Activated naive CD4-positive, alpha-beta T cell (primary cell): ENCODE measurements at places on chromosomes 6 and 20.

GRCh38 chr6:17847203-17847760 is 140.2 kb downstream of the KIF13A start:
- DNase-seq, result no peak

DNA sequence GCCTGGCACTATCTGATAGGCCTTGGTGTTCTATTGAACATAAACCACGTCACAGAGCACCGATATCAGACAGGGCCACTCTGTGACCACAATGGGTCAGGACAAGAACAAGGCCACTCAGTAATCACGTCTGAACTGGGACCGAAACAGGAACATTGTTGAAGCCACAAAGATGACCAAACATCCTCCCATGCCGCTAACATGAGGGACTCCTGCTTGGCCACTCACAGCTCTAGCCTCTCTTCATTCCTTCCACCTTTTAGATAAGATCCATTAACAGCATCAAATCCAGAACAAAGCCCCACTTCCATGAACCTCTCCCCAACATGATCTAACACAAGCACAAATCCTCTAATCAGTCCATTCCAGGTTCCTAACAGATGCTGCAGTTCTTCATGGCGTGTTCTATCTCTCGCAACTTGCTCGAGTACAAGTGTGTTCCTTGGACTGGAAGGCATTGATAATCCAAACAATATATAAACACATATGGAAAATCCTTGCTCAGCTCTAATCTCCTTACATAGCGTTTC is 7.4 kb downstream of the SIRT5 start:
- DNase-seq, result no peak

GRCh38 chr6:28808383-28808782 is 115.4 kb downstream of the TRIM27 start:
- no peak for DNase-seq

DNA sequence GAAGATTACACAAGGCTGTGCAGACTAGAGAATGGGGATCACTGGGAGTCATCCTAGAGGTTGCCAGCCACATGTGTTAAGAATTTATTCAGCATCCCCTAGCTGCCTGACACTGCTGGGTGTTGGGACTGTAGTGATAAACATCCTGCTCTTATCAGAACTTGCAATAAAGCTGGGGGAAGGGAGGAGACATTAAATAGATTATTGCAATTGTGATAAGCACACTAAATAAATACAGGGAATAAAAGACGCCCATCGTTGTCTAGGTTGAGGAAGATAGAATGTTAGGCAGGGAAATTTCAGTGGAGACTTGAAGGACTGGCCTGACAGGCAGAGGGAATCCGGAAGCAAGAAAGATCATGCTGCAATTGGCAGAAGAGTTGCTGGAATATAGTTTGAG is 33.2 kb upstream of the TRAM2 start:
- DNase-seq, result no peak

- no peak for DNase-seq
Observed at GRCh38 chr20:53425941-53426340, 167.7 kb downstream of the ZNF217 start.

DNA sequence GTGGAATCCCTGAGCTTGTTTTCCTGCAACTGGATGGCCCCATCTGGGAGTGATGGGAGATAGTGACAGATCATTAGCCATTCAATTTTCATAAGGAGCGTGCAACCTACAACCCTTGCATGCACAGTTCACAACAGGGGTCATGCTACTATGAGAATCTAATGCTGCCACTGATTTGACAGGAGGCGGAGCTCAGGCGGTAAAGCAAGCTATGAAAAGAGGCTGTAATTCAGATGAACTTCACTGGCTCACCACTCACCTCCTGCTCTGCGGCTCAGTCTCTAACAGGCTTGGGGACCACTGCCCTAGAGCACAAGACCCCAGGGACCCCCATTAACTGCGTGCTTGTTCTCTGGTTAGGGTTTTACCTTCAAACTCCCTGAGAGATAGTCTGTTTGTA is 12.4 kb upstream of the TREML4 start:
- no peak for DNase-seq

DNA sequence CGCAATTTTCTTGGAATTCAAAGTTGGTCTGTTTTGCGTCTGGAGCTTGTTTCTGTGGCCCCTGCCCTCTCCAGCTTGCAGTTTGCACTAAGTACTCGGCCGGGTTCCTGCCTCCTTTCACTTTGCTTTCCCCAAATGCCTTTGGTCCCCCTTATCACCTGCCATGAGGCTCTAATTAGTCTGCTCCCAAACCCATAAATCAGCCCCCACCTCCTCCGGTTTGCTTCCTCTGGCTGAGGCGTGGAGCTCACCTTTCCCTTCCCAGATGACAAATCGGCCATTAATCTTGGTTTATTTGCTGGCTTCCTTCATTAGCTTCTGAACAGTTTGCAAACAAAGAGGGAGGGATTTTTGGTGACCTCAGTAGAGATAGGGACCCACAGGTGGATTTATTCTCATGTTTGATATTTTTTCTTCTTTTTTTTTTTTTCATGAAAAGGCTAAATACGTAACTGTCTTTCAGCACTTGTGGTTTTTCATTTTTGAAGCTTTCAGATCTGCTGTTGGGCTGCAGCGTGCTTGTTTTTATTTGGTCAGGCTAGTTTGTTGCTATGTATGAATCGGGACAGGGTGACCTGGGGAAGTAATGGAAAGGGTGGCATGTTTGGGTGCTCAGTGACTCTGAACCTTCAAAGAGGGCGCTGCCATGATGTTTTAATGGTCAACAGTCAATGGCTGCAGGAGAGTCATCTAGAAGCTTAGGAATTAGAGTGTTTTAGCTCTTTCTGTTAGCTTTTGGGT is 121.7 kb upstream of the JAG1 start:
- DNase-seq, result no peak

- DNase-seq, result no peak
Observed at GRCh38 chr6:153059757-153060156, 57.2 kb upstream of the MTRF1L start.

DNA sequence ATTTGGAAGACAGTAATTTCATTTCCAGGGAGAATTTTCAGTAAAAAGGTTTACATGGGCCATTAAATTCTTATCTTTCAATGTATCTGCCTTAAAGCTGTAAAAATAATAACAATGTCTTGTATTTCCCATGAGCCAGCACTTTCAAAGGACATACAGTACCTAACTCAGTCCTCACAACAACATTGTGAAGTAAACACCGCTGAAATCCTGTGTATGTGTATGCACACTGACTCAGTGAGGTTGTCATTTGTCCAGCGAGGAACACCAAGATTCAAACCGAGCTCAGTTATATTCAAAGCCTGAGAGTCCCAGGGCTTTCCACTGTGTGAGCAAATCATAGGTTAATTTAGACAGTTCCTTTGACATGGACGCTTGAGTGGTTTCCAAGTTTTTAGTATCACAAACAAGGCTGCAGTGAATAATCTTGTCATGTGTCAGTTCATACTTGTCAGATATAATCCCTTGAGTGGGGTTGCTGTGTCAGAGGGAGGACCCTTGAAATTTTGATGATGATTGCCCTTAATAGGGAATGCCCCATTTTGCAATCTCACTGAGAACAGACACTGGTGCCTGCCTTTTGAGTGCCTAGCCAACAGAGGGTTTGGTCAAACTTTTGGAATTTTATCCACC is 50.0 kb upstream of the SLC22A23 start:
- no peak for DNase-seq

- no peak for DNase-seq
Observed at GRCh38 chr6:125955973-125956372, 597 bp upstream of the HINT3 start.

- no peak for DNase-seq
Observed at GRCh38 chr20:17699931-17700351, at the start of gene BANF2. Gene BANF2, plus strand, starts transcription at chr20:17699966. Its CDS starts 25,060 bp downstream, at chr20:17725026.

DNA sequence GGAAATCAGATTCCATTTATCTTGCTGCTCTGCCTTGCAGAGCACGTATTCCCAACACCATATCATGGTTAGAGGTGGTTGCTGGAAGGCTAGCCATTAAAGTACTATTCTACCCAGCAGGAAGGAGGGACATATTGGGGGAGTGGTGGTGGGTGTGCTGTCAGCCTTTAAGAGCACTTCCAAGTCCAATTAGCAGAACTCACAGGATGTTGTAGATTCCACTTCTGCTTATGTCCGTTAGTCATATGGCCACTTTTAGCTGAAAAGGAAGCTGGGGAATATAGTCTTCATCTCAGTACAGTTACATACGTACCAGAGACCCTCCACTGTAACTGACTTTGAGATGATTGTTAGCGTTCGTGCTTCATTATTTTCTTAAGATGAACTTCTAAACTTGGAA is 94.4 kb downstream of the SAMD3 start:
- DNase-seq, result no peak

GRCh38 chr6:156639009-156639721 is 138.0 kb upstream of the ARID1B start:
- DNase-seq, result no peak

- DNase-seq, result no peak
Observed at GRCh38 chr6:11330413-11330760, 97.9 kb upstream of the NEDD9 start.

DNA sequence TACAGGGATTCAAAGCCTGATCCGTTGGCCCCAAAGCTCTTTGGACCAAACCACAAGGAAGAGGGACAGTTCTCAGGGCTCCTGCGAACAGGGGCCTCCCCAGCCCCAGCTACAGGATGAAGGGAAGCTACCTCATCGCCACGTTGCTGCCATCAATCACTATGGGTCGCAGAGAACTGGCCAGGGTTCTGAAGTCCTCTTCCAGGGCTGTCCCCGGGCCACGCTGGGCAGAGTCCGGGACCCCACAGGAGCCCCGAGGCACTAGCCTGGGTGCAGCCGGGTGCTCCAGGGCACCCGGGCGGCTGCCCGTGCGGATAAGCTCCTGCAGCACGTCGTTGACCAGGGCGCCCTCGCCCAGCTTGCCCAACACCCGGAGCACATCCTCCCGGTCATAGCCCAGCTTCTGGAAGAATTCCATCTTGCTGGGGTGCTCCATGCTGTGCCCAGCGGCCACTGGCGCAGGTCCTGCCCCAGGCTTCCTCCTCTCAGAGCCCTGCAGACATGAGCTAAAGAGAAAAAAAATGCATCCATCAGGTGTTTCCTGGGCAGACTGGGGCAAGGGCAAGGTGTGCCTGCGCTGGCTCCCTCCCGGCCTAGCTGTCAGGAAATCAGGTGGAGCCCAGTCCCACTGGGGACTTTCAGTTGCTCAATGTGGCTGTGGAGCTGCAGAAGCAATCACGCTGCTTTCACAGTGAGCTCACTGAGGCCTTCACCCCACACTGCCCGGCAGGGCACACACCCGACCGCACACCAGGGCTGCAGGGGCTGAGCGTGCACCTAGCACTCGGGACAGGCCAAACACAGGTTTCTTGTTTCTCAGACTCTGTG is 10.5 kb downstream of the ZC3H12D start:
- no peak for DNase-seq

- no peak for DNase-seq
Observed at GRCh38 chr6:31968791-31969711, 2.9 kb downstream of the DXO start.

DNA sequence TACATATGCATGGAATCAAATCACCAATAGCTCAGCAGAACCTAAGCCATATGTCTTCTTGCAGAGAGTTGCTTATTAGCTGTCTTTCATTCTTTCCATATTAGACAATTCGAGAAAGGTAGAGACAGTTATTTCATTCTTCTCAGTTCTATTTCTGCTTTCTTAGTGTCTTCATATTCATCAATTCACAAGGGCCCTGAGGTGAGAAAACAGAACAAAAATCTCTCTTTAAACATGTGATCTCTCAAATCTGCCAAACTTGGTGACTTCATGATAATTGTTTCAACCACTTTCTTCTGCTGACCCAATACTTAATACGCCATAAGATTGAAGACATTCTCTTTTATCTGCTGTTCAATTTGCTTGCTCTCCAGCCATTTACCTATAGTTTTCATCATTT is 229.7 kb upstream of the MARCKS start:
- no peak for DNase-seq

DNA sequence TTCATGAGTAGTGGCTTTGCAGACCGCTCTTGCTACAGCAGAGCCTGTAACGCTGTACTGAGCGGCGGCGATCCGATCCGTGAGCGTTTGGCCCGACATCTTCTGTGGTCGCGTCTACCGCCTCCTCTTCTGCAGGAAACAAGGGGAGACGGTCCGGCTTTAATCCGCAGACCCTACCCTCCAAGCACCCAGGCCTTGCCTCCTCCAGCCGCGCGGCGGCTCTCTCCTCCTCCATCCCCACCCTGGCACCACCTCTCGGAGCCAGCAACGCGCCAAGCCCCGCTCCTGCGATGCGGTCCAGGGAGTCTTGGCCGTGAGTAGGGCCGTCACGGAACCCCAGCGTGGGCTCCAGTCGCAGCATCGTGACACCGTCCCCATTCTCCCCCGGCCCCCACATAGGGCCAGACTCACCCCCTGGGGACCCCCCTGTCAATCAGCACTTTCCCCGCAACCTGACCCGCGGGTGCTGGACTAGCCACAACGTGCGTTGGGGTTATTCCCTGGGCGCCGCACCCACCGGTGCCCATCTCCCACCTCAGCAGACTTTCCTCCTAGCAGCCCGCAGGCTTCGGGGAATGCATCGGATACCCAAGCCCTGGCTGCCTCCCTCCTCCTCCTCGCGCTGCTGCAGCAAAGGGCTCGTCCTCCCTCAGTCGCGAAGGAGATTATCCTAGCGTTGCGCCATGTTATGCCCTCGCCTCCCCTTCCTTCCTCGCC is 914 bp downstream of the SNAP91 start:
- no peak for DNase-seq

GRCh38 chr6:84033523-84034451 is at the start of gene MRAP2:
Gene MRAP2, plus strand, starts transcription at chr6:84033772. Its CDS starts 21,547 bp downstream, at chr6:84055319.
- no peak for DNase-seq

DNA sequence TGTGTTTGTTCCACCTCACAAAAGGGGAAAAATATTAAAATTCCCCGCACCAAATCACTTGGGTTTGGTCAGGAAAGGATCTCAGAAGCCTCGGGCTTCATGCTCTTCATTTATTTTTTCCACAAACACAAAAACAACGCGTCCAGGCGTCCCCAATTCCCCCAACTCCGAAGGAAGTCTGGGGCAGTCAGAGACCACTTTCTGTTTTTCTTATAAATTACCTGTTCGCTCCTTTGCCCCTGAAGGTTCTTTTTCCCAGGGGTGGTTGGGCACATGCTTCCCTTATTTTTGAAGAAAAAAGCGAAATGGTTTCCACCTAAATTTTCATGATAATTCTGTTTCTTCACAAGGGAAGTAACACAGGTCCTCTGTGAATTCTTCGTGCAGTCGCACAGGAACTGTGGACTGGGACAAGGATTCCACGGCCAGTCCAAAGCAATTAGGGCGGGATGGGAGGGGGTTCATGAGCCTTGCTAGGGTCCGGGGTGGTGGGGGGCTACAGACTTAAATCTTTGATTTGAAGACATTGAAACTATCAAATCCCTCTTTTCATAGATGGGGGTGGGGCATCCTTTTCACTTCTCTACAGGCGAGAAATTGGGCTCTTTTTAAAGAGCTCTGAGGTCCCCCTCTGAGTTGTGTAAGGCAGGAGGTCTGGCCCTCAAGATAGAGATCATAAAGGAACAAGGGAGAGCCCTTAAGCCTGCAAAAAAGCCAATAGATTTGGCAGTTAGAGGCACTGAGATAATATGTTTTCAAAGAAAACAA is 30.5 kb upstream of the HFE start:
- peak; percentile 48 for DNase-seq

- no peak for DNase-seq
Observed at GRCh38 chr20:38842558-38842981, 37.1 kb downstream of the PPP1R16B start.

GRCh38 chr6:28968476-28968875 is 36.6 kb downstream of the ZNF311 start:
- no peak for DNase-seq
